Sigmoid colon (tissue), 7 donors: ENCODE measurements at places on chromosomes 6 and 20. TPM values are rescaled to one million over a fixed set of nuclear protein-coding genes. Genes with fewer than 3 reads are reported as not detected.

The DST gene
- 495 TPM for total RNA-seq

DNA sequence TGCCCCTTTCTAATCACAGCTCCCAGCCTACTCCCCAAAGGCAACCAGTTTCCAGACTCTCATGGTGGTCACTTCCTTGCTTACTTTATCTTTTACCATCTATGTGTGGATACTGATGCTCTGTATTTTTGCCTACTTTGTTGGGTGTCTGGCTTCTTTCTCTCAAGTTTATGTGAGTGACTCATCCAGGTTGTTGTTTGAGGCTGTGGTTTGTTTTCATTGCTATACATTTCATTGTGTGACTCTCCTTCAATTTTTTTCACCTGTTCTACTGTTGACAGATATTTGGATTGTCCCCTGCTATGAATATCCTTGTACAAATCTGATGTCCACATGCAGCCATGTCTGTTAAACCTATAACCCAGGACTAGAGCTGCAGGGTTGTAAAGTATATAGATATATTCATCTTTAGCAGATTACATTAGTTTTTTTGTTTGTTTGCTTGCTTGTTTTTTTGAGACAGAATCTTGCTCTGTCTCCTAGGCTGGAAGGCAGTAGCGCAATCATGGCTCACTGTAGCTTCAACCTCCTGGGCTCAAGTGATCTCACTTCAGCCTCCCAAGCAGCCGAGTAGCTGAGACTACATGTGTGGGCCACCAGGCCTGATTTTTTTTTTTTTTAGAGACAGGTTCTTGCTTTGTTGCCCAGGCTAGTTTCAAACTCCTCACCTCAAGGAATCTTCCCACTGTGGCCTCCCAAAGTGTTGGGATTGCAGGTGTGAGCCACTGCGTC lies 72.9 kb upstream of the EEF1E1 start:
- DNase-seq: no peak
- no peaks in the 10 kb centered on the region for H3K4me1 ChIP-seq
- H3K4me3 ChIP-seq: no peak overlapping the region
- H3K27me3 ChIP-seq: no peaks in the 10 kb centered on the region
- H3K27ac ChIP-seq: no peak overlapping the region

The NKAPL gene
- 2.6 TPM for total RNA-seq

DNA sequence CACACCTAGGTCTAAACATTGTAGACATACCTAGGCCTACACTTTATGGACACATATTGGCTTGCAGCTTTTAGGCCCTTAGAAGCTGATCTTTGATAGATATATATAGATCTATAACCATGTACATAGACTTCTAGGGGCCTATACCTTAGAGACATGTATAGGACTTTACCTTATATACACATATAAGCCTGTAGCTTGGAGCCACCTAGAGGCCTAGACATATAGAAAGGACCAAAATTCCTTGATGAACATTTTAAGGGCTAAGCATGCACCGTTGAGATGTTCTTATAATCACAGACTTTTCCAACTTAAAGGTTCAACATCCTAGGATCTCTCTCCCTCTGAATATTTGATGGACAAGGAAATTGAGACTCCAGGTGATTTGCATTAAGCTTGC lies 371.7 kb upstream of the SASH1 start:
- no peak for DNase-seq
- H3K27me3 ChIP-seq: no peaks in the 10 kb centered on the region
- no peak overlapping the region for H3K27ac ChIP-seq
- no peaks in the 10 kb centered on the region for H3K4me1 ChIP-seq

DNA sequence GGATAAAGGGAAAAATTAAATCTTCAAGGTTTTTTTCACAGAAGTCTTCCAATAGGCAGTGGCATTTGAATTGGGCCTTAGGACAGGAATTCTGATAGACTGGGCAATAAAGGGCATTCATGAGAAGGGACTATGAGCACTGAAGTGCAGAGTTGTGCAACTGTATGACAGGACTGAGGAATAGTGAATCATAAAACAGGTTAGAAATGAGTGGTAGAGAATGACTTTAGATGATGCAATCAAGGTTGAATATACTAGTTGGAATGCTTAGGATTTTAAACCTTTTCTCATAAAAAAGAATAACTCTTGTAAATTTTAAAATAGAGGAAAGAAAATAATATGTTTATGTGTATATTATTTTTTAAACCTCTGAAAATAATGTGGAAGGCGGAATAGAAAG lies 944.7 kb downstream of the PHF3 start:
- no peak for DNase-seq
- H3K27ac ChIP-seq: no peak overlapping the region
- H3K36me3 ChIP-seq: no peaks in the 10 kb centered on the region
- H3K4me3 ChIP-seq: no peak overlapping the region
- H3K27me3 ChIP-seq: no peaks in the 10 kb centered on the region

DNA sequence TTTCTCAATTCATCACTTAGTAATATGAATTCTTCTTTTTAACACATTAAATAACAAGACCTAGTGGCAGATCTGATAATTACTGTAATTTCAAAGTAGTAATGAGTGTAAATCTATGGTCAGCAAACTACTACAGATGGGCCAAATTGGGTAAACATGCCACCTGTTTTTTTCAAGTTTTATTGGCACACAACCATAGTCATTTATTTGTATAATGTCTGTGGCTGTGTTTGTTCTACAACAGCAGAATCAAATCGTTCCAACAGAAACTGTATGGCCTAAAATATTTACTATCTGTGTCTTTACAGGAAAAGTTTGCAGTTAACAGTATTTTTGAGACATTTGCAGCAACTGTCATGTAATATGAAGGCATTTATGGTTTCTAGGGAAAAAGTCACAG lies 86.1 kb upstream of the EYA2 start:
- DNase-seq: no peak
- peaks cover 17% of the 10 kb centered on the region for H3K27me3 ChIP-seq
- H3K4me1 ChIP-seq: no peaks in the 10 kb centered on the region
- H3K4me3 ChIP-seq: no peak overlapping the region

DNA sequence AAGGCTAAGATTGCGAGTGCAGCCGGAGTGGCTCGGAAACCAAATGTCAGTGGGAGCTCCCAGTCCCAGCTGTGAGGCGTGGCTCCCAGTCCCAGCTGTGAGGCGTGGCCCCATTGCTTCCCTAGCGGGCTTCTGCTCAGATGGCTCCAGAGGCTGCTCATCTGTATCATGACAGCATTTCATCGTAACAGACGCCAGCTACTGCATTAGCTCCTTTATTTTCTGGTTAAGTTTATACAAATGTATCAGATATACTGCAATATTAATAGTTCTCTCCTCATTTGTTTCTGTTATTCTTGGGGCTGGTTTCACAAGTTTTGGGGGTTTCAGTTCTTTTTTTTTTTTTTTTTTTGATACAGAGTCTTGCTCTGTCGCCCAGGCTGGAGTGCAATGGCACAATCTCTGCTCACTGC lies 34.7 kb upstream of the TBXT start:
- no peak overlapping the region for H3K4me3 ChIP-seq
- no peak for DNase-seq
- no peaks in the 10 kb centered on the region for H3K27me3 ChIP-seq
- H3K27ac ChIP-seq: no peak overlapping the region
- H3K4me1 ChIP-seq: no peaks in the 10 kb centered on the region

DNA sequence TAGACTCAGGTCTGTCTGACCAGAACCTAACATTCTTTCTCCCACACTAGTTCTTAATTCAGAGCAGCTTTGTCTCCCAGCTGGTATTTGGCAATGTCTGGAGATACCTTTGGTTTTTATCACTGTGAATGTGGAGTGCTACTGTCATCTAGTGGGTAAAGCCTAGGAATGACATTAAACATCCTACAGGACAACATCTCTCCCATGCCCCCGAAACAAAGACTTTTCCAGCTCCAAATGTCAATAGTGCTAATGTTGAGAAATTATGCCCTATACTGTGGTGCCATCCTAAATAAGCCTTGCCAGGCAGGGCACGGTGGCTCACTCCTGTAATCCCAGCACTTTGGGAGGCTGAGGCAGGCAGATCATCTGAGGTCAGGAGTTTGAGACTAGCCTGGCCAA lies 4.2 kb upstream of the TTPAL start:
- DNase-seq: no peak
- no peaks in the 10 kb centered on the region for H3K27me3 ChIP-seq
- peaks cover 11% of the 10 kb centered on the region for H3K4me1 ChIP-seq

The SRMS gene
- not detected for total RNA-seq

DNA sequence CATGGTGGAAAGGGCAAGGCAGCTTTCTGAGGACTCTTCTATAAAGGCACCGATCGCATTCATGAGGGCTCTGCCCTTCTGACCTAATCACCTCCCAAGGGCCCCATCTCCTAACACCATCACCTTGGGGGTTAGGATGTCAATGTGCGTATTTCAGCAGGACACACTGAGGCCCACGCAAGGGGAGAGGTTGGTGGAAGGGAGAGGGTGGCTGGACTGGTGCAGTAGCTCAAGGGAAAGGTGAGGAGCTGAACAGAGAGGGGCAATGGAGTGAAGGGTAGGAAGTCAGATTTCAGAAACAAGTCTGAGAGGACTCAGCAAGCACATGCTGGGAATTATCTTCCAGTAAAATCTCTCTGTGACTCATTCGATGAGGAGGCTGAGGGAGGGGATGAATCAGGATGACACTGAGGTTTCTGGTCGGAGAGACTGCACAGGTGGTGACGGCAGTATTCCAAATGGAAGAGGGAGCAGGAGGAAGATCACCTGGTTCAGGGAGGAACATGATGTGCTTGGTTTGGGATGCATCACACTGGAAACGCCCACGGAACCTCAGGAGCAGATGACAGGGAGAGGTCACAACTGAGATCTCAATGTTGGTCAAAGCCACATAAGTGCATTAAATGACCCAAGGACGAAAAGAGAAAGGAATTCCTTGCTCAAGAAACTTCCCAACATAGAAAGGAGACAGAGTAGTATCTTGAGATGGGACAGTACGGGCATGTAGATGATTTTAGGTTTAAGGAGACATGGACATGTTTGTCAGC lies 67.1 kb downstream of the TFAP2A start:
- no peaks in the 10 kb centered on the region for H3K27me3 ChIP-seq
- no peaks in the 10 kb centered on the region for H3K36me3 ChIP-seq
- H3K27ac ChIP-seq: no peak overlapping the region
- DNase-seq: no peak
- no peaks in the 10 kb centered on the region for H3K4me1 ChIP-seq

The LST1 gene
- total RNA-seq: 7.5 TPM

- no peaks in the 10 kb centered on the region for H3K27me3 ChIP-seq
- H3K27ac ChIP-seq: no peak overlapping the region
- no peaks in the 10 kb centered on the region for H3K36me3 ChIP-seq
- no peaks in the 10 kb centered on the region for H3K4me1 ChIP-seq
- DNase-seq: no peak
- H3K4me3 ChIP-seq: no peak overlapping the region
Observed at GRCh38 chr6:90730151-90730673, 143.3 kb upstream of the MAP3K7 start.

DNA sequence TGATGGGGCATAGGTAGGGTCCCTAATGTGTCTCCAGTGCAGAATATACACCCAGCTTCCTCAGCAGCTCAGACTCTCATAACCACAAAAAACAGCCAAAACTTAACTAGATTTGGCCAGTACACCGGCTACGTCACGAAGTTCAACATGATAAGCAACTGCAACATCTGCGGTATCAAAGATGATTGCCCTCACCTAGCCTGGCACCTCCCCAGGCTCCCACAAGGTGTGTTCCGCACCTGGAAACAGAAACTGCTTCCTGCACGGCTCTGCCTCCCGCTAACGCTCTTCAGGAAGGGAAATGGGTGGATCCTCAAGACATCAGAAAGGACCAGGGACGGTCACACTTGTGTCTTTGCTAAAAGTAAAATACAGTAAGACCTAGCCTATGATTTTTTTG lies 9.5 kb downstream of the TXNDC5 start:
- no peak for DNase-seq
- no peaks in the 10 kb centered on the region for H3K4me1 ChIP-seq
- peaks cover 82% of the 10 kb centered on the region for H3K36me3 ChIP-seq

GRCh38 chr6:138987080-138987642 lies 892 bp downstream of the REPS1 start:
- no peaks in the 10 kb centered on the region for H3K27me3 ChIP-seq
- H3K36me3 ChIP-seq: no peaks in the 10 kb centered on the region
- H3K27ac ChIP-seq: peak overlapping the region; percentile 89
- peaks cover 29% of the 10 kb centered on the region for H3K4me1 ChIP-seq

DNA sequence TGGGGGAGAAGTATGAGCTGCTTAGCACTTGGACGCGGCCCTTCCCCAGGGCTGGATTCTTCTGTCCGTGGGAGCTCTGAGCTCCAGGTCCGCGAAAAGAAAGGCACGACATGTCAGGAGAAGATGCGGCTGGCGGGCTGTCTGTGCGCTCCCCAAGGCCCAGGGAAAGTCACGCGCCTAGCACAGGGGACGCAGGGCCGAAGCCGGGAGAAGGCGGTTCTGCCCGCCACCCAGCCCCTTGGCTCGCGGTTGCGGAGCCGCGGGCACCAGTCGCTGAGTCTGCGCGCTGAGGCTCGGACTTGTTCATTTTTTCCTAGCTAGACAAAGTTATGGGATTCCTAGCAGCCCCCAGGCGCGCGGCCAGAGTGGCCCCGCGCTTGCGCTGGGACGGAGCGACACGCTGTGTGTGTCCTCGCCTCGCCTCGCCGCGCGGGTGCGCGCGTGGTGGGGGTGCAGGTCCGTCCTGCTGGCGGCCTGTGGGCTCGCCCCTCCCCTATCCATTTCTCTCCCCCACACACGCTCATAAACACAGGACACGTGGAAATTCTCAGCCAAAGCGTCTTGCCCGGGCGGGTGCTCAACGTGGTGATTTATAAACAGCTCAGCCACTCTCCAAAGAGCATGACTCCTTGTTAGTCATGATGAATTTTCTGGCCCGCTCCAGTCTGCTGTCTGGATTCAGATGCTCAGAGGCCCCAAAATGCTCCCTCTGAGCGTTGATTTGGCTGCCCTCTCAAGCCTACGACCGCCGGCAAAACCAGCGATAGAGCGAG lies 1.9 kb upstream of the POU3F2 start:
- H3K27ac ChIP-seq: no peak overlapping the region
- H3K27me3 ChIP-seq: peaks cover 100% of the 10 kb centered on the region

The DLK2 gene
- total RNA-seq: not detected

- peaks cover 14% of the 10 kb centered on the region for H3K4me1 ChIP-seq
- H3K27me3 ChIP-seq: peaks cover 3% of the 10 kb centered on the region
- peak overlapping the region; percentile 84 for H3K4me3 ChIP-seq
- peak; percentile 70 for DNase-seq
- H3K27ac ChIP-seq: peak overlapping the region; percentile 84
Observed at GRCh38 chr6:93416571-93417420, 2.6 kb downstream of the EPHA7 start.

- H3K4me3 ChIP-seq: no peak overlapping the region
- no peaks in the 10 kb centered on the region for H3K36me3 ChIP-seq
- no peak overlapping the region for H3K27ac ChIP-seq
- peaks cover 4% of the 10 kb centered on the region for H3K27me3 ChIP-seq
Observed at GRCh38 chr6:37614491-37614890, 83.2 kb downstream of the MDGA1 start.

DNA sequence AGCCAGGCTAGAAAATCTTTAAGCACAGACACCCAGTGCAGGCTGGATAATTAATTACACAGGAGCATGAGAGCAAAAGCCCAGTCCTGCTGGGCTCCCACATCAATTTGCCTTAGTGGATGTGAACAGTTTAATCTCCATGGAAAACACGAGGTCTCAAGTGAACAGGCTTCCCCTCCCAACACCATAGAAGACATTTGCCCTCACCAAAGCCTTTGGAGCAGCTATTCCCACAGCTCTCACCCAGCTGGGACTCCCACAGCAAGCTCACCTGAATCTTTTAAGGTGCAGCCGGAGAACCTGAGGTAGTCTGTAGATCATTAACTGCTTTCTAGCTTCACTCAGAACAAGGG lies 12.0 kb downstream of the TOMM6 start:
- no peak overlapping the region for H3K4me3 ChIP-seq
- H3K36me3 ChIP-seq: no peaks in the 10 kb centered on the region
- H3K27me3 ChIP-seq: no peaks in the 10 kb centered on the region
- H3K4me1 ChIP-seq: no peaks in the 10 kb centered on the region
- H3K27ac ChIP-seq: no peak overlapping the region

The PRND gene
- total RNA-seq: 6.4 TPM
